ENCODE measurements at places on chromosomes 5 and 9.

DNA sequence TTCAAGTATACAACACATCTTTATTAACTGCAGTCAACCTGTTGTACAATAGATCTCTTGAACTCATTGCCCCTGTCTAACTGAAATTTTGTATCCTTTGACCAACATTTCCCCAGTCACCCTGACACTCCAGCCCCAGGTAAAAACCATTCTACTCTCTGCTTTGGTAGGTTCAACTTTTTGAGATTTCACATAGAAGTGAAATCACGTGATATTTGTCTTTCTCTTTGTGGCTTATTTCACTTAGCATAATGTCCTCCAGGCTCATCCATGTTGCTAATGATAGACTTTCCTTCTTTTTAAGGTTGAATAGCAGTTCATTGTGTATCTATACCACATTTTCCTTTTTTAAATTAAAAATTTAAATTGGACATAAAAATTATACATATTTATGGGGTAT, 126.5 kb upstream of the MAN2A1 start:
- no peak for DNase-seq

- DNase-seq = no peak
Observed at GRCh38 chr9:75911390-75911789, 20.9 kb downstream of the PCSK5 start.

- no peak for DNase-seq
Observed at GRCh38 chr5:102048940-102049339, 247.1 kb downstream of the SLCO4C1 start.

DNA sequence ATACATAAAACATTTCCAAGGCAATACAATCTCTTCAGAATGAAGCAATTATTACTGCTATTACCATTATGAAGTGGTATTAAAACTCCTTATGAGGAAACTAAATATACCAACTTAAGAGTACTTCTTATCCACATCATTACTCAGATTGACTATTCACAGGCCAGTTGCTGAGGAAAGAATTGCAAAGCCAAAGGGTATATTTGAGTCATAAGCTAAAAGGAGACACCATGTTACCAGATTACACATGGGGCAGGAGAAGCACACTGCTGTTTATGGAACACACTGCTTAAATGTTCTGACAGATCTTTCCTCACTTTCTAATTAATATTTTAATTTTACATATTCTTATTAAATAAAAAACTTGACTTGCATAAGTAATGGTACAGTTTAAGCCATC, 1726.4 kb upstream of the NUDT12 start:
- no peak for DNase-seq

- DNase-seq = no peak
Observed at GRCh38 chr5:5456858-5457257, 34.4 kb downstream of the ICE1 start.

- DNase-seq = no peak
Observed at GRCh38 chr5:35038891-35039290, 8.9 kb downstream of the AGXT2 start.

- DNase-seq = no peak
Observed at GRCh38 chr9:121450241-121450640, 49.4 kb downstream of the GGTA1 start.

- DNase-seq = no peak
Observed at GRCh38 chr5:174514983-174515394, 209.4 kb upstream of the MSX2 start.

- no peak for DNase-seq
Observed at GRCh38 chr9:76895186-76895585, 10.7 kb downstream of the PRUNE2 start.

- DNase-seq = no peak
Observed at GRCh38 chr5:132010645-132010988, 841 bp downstream of the ACSL6 start.

- DNase-seq = no peak
Observed at GRCh38 chr5:171437286-171437821, 17.9 kb downstream of the FGF18 start.

DNA sequence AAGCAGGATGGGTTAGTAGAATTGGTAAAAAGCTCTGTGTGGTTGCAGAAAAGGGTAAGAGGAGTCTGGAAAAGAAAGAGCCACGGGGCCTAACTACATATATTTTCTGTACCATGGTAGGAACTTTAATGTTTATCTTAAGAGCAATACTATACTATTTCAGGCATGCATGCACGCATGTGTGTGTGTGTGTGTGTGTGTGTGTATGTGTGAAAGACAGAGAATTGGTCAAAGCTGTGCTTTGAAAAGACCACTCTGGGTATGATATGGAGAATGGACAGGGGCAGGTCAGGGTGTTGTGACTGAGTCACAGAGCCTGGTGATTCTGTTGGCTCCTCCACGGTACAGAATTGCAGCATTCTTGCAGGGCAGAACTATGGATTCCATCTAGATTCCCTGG, 339.3 kb downstream of the SLIT3 start:
- no peak for DNase-seq

DNA sequence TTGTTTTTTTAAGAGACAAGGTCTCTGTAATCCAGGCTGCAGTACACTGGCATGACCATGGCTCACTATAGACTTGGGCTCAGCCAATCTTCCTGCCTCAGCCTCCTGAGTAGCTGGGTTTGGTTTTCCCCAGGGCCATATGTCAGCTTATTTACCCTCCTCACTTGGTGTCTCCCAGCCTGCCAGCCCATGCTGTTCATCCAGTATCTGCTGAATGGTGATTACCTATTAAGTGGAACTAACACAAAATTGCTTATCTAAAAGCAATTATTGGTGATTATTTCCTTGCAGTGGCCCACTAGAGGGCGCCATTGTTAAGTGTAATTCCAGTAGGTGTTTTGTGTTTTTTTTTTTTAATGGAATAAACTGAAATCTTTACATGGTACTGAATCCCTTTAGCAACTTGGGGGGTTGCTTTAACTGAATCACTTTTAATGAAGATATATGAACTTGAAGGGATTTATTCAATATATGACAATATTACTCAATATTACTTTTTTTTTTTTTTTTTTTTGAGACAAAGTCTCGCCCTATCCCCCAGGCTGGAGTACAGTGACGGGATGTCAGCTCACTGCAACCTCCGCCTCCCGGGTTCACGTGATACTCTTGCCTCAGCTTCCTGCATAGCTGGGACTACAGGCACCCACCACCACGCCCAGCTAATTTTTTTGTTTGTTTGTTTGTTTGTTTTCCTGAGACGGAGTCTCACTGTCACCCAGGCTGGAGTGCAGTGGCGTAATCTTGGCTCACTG, 13.8 kb downstream of the EXOSC2 start:
- peak; percentile 74 for DNase-seq

- peak; percentile 48 for DNase-seq
Observed at GRCh38 chr5:149265597-149265996, 6.1 kb upstream of the AFAP1L1 start.

- DNase-seq = no peak
Observed at GRCh38 chr5:14243766-14244165, 100.6 kb downstream of the TRIO start.

DNA sequence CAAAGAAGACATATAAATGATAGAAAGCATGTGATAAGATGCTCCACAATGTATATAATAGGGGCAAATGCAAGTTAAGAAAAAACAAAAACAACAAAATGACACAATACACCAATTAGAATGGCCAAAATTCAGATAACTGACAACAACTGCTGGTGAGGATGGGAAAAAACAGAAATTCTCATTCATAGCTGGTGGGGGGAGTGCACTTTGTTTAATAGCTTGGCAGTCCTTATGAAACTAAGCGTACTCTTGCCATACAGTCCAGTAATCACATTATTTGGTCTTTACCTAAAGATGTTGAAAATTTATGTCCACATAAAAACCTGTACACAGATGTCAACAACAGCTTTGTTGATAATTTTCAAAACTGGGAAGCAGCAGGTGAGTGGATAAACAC, 791.1 kb upstream of the CDH10 start:
- DNase-seq = no peak

DNA sequence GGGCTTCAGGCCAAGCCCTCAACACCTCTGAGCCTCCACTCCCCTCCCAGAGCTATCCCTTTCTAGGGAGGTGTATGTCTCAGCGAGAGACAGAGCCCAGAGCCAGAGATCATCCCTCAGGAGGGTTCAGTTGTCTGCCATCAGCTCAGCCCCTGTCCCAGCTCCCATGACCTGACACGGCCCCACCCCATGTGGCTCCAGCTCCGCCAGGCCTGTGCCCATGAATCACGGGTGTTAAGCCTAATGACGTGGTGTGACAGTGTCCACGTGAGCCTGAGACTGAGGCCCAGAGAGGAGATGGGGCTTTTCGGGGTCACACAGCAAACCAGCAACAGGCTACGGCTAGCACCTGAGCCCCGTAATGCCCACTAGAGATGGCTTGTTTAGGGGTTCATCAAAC, 60.9 kb upstream of the ORM1 start:
- DNase-seq = no peak

DNA sequence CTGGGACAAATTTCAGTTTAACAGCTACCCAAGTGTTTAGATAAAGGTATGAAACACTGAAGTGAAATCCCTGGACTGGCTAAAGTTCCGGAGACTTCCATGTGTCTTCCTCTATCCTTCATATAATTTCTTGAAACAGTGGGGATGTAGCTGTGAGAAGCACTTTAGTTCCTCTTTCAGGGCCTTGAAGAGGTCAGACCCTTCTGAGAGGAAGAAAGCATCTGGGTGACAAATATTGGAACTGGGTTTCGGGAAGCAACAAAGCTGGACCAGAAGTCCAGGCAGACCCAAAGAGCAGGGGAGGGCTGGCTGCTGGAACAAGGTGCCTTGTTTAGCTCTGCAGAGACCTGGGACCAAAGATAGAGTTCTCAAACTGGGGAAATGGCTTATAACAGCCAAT, 75.4 kb upstream of the ZFAND5 start:
- no peak for DNase-seq

GRCh38 chr5:74394916-74395880, 245.3 kb downstream of the ENC1 start:
- DNase-seq = no peak

- DNase-seq = no peak
Observed at GRCh38 chr5:132098151-132098594, 24.6 kb downstream of the CSF2 start.

DNA sequence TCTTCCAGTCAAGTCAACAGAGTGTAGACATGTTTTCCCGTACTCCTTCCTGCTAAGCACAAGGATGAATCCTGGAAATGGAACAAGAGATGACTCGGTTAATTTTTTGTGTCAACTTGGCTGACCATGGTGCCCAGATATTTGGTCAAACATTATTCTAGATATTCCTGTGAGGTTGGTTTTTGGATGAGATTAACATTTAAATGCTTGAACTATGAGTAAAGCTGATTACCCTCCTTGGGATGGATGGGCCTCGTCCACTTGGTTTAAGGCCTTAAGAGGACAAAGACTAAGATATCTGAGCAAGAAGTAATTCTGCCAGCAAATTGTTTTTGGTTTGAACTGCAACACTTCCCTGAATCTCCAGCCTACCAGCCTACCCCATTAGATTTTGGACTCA, 338.1 kb upstream of the MSX2 start:
- DNase-seq = no peak

DNA sequence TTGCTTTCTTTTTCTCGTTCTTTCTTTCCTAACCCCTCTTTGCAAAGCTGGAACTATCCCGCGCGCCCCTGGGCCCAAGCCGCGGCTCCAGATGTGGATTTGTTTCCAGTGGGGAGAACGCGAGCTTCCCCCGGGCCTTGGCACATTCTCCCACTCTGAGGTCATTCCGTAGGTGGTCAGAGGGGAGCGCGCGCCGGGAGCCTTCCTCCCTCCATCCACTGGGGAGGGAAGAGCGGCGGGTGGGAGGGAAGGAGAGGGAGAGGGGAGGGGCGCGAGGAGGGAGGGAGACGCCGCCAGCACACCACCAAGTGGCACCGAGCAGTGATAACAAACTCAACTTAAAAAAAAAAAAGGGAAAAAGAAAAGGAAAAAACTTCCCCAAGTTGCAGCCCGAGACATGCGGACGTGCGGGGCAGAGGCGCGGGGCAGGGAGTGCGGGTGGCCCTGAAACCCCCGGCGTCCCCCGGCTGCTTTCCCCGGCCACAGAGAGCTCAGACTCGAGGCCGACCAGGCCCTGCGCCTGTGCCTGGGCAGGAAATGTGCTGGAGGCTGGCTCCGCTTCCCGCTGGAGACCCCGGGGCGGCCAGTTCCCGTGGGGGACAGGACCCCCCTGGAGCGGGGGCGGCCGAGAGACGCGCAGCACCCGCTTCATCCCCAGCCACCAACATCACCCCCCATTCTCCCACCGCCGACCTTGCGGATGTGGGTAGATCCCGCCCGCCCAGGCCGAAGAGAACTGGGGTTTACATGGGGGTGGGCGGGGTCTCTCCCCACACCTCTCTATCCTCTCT, 3.1 kb downstream of the IER5L start:
- peak; percentile 94 for DNase-seq

GRCh38 chr5:155512329-155512728, 498.8 kb downstream of the KIF4B start:
- no peak for DNase-seq

- no peak for DNase-seq
Observed at GRCh38 chr5:145246961-145247744, 588.0 kb downstream of the PRELID2 start.

DNA sequence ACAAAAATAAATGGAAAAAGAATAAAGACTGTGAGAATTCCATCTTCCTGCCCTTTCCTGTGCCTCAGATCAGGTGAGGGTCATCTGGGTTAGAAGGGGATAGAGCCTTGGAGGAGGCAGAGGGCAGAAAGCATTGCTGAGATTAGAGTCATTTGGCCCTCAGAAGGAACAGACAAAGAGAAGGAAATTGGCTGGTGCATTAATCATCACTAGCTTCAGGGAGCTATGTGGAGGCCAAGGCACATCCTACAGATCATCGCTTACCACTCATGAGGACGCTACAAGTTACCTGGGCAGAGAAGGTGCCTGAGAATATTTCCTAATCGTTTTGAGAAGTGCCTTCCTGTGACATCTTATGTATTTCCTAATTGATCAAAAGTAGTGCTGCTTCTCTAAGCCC, 74.5 kb downstream of the C7 start:
- DNase-seq = no peak

GRCh38 chr9:34426347-34427074, 31.9 kb downstream of the FAM219A start:
- no peak for DNase-seq

- DNase-seq = no peak
Observed at GRCh38 chr5:175452166-175452565, 8.2 kb upstream of the DRD1 start.

DNA sequence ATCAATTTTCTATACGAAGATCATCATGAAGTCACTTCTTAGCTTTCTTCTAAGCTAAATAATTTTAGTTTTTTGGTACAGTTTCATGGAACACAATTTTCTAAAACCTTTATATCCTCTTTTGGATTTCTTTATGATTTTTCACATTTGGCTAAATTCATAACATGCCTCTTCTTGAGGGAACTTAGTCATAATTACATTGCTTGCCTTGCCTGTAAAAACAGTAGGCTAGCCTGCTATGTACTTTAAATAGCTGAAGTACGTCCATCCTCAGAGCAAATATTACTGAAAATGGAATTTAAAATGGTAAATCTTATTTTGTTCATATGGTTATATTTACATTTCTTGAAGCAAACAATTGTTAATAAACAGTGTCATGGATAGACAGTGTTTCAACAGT, 225.0 kb downstream of the VPS13A start:
- DNase-seq = peak; percentile 45

- no peak for DNase-seq
Observed at GRCh38 chr5:171481571-171482433, 62.4 kb downstream of the FGF18 start.
